ENCODE measurements at places on chromosomes 6 and 20.

DNA sequence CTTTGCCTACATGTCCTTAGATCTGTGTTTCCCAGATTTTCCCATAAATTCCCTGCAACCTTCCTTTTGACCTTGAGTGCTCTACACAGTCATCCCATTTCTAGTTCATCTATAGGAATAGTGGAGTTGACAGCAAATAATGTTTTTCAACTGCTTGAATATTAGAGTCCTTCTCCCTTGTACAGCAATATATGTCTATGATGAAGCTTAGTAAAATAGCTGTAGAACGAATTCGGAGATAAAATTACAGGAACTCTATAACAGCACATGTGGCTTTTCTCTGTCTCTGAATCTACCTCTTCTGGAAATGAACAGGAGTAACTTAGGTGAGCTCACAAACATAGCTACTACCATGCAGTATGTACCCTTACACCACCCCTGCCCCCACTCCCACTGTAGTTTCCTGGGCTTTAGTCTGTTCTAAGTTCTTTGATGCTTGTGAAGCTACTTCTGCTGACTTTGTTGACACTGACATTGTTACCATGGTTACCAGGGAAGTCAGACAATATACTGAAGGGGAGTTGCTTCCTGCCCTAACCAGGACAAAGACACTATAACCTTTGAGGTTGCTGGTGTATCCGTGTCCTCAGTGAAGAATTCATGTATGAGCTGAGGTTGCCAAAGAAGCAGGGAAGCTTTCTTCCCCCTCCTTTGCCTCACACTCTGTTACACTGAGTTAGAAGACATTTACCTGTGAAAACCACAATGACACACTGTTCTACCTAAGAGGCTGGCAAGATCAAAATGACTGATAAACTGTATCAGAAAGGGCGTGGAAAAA lies 35.8 kb upstream of the SHLD1 start:
- DNase-seq, result no peak

DNA sequence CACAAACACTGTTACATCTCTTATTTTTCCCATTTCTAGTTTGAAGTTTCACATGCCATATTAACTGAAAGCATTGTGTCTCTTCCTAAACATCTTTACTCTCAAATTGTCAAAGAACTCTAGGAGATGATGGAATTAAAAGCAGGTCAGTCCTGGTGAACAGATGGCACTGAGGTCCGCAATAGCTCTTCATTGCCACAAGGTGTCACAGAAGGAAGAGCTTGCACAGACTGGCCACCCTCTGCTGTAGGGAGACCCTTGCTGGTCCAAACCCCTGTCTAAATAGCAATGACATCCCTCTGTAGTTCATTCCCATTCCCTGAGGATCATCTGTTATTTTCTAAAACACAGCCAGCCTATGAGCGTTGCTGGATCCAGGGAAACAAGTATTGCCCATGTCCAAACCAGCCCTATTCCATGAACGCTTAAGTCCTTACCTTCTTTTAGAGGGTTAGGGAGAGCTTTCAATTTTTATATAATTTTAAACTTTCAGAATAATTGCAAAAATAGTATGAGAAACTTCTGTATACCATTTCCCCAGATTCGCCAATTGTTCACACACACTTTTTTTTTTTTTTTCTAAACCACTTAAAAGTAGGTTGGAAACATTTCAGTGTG lies 10.1 kb upstream of the HDAC2 start:
- peak; percentile 25 for DNase-seq

DNA sequence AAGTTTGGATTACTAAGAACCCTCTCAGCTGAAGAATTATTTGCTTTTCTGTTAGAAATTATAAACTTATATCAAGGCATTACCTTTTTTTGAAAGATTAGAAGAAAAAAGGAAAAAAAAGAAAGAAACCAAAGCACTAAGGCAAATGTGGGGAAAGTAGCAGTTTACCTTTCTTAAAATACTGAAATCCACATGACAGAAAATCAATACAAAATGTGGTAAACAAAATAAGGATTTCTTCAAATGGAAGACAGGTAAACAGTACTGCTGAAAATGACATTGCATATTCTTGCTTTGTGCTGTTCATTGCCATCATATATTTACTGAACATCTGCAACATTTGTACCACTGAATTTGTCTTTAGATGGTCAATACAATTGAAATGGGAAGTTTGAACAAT lies 411.2 kb upstream of the PLCB4 start:
- DNase-seq, result no peak

DNA sequence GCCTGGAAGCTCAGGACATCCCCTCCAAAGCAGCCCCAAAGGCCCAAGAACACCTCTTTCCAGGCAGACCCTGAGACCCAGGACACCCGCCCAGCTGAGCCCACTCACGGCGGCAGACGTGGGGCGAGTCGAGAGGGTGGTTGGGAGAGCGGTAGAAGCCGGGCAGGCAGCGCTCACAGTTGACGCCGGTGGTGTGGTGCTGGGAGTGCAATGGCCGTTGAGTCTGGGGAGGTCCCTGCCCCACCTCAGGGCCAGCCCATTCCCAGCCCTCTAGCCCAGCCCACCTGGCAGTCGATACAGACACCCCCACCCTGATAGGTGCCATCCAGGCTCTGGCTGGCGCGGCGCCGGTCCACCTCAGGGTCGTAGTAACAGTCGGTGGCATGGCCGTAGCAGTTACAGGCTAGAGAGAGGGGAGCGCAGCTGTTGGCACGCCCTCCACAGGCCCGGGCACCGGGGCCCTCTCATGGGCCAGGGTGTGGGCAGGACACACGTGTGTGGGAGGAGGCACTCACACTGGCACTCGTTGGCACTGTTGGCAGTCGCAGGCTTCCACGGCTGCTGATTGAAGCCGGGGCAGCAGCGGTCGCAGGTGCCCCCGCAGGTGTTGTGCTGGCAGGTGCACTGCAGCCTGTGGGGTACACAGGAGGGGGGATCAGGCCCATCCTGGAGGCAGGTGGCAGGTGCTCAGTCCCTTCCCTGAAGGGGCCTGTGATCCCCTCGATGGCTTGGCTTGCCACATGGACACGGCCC lies 20.5 kb downstream of the LAMA5 start:
- DNase-seq, result no peak

- DNase-seq, result no peak
Measured at GRCh38 chr6:168628732-168629245, 187.8 kb downstream of the SMOC2 start.

DNA sequence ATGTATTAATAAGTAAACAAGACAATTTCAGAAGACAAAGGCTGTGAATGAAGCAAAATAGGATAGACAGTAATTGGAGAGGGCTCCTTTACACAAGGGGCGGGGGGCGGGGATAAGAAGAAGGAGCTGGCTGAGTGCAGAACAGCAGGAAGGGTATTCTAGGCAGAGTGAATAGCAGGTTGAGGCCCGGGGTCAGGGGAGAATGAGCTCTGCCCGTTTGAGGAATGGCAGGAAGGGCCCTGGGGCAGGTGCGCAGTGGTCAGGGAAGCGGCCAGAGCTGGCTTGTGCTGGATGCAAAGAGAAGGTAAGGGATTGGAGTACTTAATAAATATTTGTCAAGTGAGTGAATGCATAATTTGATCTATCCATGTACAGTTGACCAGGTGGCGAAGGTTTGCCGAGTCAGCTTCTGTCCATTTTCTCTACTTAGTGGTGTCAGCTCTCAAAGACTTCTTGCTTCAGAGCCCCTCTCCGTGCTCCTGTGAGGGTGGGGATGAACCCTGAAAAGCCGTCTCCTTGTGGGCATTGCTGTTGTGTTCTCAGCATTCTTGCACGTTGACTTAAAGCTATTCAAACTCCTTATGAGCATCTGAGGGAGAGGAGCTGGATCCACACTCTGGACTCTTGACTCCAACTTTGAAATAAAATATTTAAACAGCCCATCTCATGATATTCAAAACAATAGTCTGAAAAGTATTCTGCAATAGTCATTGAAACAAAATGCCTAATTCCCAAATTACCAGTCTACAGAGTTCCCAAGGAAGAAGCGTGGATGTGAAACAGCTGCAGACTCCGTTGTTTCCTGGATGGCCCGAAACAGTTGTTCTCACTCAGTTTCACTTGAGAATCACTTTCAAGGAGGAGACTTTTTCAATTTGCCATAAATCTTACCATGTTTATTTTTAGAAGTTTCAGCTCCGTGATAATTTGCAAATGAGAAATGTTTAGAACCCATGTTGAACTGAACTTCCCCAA lies 105.1 kb downstream of the EDN3 start:
- no peak for DNase-seq

DNA sequence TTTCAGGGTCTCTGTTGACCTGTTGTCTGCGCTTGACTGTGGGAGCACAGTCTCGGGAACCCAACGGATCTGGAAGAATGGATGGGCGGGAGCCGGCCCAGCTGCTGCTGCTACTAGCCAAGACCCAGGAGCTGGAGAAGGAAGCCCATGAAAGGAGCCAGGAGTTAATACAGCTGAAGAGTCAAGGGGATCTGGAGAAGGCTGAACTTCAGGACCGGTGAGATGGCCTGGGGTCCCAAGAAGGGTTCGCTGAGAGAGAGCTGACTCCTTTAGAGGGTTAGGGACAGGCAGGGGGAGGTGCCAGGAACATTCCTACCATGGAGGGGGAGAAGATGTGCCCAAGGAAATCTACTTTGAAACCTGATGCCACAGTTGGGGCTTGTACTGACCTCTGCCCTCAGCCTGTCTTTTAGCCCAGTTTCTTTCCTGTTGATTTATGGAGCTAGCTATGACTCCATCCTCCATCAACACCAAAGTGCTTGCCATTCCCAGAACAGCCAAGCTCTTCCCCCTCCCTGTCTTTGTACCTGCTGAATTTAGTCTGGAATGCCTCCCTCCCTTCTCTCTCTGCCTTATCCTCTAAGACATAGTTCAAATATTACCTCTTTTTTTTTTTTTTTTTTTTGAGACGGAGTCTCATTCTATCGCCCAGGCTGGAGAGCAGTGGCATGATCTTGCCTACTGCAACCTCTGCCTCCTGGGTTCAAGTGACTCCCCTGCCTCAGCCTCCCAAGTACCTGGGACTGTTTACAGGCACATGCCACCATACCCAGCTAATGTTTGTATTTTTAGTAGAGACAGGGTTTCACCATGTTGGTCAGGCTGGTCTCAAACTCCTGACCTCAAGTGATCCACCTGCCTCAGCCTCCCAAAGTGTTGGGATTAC lies 12.2 kb downstream of the CEP250 start:
- DNase-seq, result peak; percentile 51

GRCh38 chr20:19252451-19253120 lies 40.1 kb downstream of the SLC24A3 start:
- peak; percentile 99 for DNase-seq

DNA sequence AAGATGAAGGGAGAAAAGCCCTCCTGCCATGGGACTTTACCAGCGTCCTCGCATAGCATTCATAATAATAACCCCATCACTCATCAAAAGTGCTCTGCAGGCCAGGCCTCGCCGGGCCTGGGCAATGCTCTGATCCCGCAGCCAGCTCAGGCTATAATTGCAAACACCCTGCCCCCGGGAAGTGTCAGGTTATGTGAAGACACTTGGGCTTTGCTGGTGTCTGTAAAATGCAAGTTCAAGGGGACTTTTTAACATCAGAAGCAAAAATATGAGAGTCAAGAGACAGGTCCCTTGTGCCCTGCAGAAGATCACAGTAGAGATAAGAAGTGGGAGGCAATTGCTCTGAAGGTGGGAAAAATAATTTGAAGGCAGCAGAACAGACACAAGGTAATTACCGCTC lies 381.0 kb downstream of the MAFB start:
- no peak for DNase-seq

DNA sequence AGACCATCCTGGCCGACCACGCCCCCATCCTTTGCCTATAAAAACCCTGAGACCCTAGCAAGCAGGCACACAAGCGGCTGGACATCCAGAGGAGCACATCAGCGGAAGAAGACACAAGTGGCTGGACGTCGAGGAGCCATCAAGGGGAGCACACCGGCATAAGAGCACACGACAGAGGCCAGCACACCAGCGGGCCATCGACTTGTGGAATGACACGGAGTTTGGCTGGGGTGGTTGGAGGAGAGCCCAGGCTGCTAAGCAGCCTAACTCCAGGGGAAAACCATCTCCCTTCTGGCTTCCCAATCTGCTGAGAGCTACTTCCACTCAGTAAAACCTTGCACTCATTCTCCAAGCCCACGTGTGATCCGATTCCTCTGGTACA lies 44.8 kb upstream of the BCLAF1 start:
- DNase-seq, result no peak

- DNase-seq, result no peak
Measured at GRCh38 chr6:21527731-21528130, 65.8 kb upstream of the SOX4 start.

DNA sequence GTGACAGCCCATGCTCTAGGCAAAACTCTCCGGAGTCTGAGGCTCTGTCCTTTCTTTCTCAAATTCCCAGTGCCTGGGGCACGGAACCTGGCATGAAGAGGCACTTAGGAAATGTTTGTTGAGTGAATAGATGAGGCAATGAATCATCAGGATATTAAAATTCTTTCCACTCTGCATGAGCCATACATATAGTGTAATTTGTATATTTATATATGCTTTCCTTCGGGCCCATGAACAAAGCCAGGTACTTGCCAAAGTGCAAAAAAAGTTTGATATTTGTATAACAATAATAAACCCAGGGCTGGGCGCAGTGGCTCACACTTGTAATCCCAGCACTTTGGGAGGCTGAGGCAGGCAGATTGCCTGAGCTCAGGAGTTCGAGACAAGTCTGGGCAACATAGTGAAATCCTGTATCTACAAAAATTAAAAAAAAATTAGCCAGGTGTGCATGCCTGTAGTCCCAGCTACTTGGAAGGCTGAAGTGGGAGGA lies 212.3 kb upstream of the ZNF217 start:
- DNase-seq, result peak; percentile 95

DNA sequence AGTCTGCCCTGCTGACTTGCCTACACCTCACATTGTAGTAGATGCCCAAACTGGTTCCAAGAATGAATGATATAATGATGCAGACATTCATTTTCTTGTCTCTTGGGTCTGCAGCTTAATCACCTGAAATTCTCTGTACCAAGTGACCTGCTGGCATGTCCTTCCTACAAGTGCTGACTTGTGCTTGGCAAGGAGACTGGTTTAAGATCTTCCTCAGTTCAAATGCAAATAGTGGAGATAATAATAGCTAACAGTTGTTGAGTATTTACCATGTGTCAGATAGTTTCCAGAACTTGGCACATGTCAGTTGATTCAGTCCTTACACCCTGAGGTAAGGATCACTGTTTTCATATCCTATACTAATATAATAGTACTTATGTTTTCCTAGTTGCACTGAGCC lies 223.4 kb downstream of the SLC24A3 start:
- DNase-seq, result no peak

DNA sequence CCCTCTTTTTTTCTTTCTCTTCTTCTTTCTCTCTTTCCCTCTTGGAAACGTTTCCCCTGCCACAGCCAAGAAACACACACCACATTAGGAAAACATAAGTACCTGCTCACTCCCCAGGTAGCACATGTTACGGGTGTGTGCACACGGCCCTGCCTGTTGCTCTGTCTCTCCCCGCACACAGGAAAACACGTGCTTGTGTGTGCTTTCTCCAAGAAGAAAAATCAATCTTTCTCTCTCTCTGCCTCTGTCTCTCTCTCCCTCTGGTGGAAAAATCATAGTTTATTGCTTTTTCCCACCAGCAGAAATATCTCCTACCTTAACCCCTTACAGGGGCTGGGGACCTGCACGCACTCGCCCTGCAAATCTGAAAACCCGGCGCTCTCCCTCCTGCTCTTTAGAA lies 102.3 kb downstream of the EDN3 start:
- no peak for DNase-seq

- DNase-seq, result no peak
Measured at GRCh38 chr20:43529051-43529450, 21.6 kb downstream of the L3MBTL1 start.
